ENCODE measurements at places on chromosomes 12 and 14.

GRCh38 chr12:46354802-46355199 is 17.8 kb downstream of the SLC38A2 start:
- no peak for DNase-seq

DNA sequence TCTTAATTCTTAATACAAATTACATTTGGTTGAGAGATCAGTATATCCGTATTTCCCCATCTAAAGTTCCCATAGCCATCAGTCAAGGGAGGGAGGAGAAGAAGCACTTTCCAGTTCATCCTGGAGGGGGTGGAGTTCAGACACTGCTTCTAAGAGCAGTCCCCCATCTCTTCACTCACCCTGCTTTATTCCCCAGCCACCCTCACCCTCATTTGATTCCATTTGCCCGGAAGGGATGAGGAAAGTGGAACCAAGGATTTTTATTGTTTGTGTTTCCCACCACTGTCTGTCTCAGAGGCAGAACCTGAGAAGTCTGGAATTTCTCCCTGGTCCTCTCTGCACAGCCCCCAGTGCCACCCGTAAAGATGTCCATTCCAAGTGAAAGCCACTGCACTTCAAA is 134.2 kb upstream of the HIF1A start:
- no peak for DNase-seq

- DNase-seq: no peak
Measured at GRCh38 chr12:110073049-110073831, 24.9 kb upstream of the C12orf76 start.

DNA sequence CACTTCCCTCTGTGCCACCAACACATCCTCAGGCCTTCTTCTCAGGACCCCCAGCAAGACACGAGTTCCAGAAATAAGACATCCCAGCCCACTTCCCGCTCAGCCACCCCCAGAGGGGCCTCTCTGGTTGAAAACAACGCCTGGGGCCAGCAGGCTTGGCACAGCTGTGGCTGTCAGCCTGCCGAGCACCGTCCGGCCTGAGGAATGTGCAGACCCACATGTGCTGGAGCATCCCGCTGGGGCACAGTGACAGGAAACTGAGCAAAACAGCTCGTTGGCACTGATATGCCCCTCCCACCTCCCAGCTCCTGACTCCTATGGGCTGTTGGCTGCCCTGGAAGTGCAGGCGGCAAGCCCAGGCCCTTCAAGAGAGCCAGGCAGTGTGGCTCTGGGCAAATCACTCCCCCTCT is 1.4 kb downstream of the SYNE3 start:
- DNase-seq: no peak

DNA sequence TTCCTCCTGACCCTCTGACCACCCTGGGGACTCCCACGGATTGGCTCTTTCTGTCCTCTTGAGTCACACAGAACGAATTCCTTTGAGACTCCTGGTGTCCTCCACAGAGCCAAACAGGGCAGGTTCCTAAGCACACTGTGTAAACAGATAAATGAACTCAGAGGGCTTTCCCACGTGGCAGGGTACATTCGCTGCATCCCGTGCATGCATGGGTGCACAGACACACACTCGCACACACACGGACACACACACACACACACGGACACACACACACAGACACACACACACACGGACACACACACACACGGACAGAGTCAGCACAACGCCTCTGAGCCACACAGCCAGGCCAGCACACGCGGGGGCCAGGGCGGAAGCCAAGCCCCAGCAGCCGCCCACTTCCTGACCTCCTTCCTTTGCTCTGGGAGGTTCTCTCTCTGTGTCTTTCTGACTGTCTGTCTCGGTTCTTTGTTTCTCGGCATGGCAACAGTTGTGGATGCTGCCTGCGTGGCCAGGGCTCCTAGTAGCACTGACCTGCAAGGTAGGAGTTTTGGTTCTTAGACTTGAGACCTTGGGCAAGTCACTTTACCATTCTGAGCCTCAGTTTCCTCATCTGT is 706 bp downstream of the CRACR2A start:
- peak; percentile 12 for DNase-seq

- no peak for DNase-seq
Measured at GRCh38 chr12:1471224-1471623, 123.2 kb downstream of the FBXL14 start.

DNA sequence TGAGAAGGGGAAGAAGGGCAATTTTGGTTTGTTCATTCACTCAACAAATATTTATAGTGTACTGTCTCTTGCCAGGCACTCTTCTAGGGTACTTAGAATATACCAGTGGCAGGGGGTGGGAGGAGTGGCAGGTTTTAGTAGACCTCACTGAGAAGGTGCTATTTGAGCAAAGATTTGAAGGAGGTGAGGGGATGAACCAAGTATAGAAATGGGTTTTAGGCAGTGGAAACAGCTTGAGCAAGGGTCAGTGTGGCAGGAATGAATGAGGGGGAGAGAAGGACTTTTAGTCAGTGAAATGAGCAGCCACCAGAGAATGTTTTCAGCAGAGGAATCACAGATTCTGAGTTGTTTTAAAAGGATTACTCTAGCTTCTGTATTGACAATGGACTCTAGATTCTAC is 2.3 kb downstream of the PRIM1 start:
- DNase-seq: no peak

DNA sequence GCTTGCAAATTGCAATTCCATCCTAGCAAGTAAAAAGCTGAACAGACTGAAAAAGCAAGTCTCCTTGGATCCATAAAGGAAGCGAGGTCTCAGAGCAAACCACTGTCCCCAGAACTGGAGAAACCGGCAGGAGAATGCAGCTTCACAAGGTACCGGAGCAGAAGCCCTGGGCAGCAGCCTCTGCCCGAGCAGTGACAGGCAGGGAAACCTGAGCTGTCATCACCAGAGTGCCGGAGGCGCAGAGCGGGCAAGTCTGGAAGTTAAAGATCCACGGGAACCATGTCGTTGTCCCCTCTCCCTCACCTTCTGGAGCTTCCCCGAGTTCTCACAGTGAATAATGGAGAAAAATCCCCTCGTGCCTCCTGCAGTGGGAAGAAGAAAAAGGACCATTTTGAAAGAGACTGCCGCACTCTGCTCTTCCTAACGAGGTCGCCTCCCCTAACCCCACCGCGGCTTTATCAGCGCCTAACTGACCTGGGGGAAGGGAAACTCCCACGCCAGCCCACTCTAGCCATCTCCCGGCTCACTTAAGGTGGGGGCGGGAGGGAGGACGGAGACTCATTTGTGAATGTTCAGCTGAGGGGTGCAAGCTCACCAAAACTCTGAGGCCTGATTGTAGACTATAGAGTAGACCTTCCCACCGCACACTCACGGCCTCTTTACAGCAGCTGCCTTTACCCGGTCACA is 27.8 kb downstream of the FBXL14 start:
- no peak for DNase-seq

DNA sequence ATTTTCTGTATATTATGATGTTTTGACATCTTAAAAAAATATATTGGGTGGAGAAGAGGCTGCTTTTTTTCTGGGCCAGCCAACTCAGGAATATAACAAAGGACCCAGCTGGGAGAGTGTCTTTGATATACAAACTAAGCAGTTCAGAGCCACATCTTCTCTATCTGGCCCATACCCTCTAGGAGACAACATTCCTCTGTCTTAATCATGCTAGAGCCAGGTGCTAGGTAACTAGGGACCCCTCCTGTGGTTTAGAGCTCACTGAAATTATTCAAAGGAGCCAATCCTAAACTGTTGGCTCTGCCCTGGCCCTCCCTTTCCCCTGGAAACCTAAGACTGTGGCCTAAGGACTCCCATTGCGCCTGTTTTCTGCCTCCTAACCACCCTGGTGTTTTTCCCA is 193.1 kb upstream of the DIO2 start:
- no peak for DNase-seq

GRCh38 chr14:96217376-96217913 is 12.8 kb downstream of the BDKRB2 start:
- no peak for DNase-seq

- DNase-seq: no peak
Measured at GRCh38 chr12:124898200-124898922, 16.1 kb downstream of the UBC start.

DNA sequence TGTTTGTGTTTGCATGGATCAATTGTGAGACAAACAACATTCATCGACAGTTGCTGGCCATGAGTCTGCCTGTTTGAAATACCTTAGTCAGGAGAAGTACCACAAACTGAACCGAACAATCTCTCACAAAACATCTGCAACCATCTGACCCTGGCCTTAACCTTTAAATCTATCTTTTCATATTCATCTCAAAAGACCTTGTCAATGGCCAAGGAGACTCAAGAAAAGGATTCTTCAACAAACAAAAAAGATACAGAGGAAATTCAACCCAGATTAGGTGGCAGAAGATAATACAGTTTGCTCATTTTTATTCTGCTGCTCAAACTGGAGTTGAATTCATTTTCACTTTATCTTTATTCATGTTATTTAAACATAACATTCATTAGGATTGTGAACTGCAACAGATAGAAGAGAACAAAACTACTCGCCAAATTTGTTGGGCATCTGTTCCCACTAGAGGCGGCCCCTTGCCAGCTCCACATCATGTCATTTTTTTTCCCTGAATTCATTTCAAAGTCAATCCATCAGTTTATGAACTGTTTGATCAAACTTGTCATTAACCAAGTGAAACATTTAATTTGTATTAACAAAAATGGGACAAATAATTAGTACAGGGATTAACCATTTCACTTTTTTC is 152.3 kb upstream of the OTX2 start:
- no peak for DNase-seq

GRCh38 chr12:121858662-121859572 is at the start of gene HPD:
HPD (minus strand) TSS chr12:121858859; CDS start chr12:121858823, 36 bp downstream.
- no peak for DNase-seq

DNA sequence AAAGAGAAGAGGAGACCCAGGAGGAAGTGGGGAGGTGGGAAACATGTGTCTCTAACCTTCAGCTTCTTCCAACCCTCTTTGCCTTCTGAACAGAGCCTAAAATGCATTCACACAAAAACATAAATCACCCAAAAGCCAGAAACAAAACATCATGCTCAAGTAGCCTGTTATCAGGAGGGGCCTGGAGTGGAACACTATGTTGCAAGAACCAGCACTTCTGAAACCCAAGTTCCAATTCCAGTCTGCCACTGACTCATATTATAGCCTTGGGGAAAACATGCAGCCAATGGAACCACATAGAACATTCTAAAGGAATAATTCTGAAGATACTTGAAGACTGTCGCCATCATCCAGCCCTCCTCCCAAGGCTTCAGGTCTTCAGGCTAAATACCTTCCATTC is 169.8 kb upstream of the PLXNC1 start:
- no peak for DNase-seq

GRCh38 chr14:60642270-60643140 is 6.8 kb downstream of the SIX1 start:
- DNase-seq: no peak

DNA sequence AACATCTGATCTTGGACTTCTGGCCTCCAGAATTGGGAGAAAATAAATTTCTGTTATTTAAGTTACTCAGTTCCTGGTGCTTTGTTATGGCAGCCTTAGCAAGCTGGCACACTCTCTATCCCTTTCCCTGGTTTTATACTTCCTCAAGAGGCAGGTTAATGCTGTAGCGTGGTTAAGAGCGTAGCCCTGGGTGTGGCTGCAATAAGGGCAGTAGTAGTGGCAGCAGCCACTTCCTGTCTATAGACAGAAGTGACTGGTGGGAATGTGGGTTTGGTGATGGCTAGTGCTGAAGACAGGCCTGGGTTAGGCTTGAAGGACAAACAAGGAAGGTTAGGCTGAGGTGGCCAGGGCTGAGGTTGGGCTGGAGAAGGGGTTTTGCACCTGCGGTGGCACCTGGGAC is 3.6 kb upstream of the LGALS3 start:
- DNase-seq: no peak

GRCh38 chr14:89117012-89117411 is 292.6 kb downstream of the TTC8 start:
- no peak for DNase-seq

GRCh38 chr14:65639216-65639615 is 226.7 kb downstream of the FUT8 start:
- no peak for DNase-seq

GRCh38 chr12:26469421-26470180 is 274.2 kb downstream of the SSPN start:
- DNase-seq: no peak

GRCh38 chr12:88546226-88546625 is 34.0 kb downstream of the KITLG start:
- no peak for DNase-seq

DNA sequence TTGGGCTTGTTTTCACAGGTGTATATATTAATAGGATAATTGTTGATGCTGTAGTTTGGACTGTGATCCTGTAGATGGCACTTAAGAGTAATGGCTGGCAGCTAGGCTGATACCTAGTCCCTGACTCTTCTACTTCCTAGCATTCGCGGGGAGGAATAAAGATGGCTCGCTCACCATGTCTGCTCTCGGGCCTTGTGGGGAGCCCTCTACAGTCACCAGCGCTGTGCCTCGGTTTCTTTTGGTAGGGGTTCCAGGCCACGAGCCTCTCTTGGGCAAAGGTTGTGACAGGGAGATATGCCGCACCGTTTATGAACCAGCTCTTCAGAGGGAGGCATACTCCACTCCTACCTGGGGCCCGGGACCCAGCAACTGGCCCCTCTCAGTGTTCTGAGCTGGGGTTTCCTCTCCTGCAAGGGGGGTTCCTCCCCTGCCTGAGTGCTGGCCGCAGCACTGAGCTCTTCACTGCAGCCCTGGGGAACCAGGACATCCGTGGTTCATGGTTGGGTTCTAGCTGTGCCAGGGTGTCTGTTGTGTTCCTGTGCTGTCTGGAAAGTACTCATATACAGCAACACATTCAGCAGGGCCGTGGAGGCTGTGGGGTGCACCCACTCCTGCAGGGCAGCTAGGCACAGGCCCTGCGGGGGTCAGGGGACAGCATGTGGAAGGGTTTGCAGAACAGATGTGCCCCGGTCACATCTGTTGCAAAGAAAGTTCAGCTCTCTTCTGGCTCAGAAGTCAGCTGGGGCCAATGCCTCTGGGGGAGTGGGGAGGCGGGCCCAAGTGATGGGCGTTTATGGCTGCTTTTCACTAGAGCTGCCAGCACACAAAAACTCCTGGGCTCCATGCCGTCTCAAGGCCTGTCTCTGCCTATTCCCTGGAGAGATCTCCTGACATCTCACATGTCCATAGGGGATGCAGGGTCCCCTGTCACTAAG is 147.9 kb downstream of the PPFIA2 start:
- no peak for DNase-seq

GRCh38 chr12:45850302-45850701 is 120.8 kb downstream of the ARID2 start:
- DNase-seq: no peak

DNA sequence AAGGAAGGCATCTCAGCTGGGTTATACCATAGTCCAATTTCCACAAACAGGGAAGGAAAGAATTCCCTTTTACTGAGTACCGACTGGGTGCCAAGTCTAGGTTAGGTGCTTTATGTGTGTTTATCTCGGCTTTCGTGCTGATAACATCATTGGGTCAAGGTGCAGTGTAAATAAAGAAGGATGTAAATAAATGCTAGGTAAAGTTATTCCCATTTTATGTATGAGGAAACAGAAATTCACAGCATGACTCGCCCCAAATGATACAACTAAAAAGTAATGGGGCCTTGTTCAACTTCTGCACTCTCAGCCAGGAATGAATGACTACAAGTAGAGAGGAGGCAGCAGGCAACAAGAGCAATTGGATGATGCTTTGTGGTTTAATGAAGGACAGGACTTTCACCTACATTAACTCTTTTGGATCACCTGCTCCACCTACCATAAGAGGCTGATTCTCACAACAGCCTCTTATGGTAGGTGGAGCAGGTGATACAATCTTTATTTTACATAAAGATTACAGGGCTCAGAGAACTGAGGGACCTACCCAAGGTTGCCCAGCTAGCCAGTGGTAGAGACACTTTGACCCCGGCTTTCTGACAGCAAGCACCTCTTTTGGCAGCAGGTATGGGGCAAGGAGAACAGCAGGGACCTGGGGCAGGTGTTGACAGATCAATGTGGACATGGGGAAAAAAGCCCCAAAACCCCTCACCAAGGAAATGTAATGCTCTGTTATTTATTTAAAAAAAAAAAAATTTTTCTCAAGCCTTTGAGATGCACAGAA is 213.4 kb upstream of the NUDT4 start:
- no peak for DNase-seq
